GDM1 (cell line): ENCODE measurements at places on chromosomes 1 and 21.

DNA sequence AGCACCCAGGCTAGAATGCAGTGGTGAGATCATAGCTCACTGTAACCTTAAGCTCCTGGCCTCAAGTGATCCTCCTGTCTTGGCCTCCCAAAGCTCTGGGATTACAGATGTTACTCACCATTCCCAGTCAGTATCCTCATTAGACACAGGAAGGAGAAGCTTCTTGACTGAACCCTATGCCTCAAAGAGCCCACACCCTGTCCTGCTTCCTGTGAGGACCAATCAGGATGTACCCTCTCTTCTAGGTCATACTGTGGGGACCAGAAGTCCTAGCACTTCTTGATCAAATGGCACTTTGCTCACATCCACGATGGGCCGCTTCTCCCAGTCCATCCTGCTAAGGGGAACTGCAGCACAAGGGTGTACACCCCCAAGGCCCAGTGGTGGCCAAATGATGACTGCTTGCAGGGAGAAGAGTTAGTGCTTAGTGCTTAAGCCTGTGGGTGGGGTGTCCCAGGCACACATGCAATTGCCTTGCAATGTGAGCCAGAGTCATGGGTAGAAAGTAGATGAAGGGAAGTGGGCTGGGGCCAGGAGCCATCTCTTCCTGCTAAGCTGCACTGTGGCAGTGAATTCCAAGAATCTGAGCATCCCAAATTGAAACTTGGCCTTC lies 9.8 kb downstream of the CD34 start:
- DNase-seq = no peak

DNA sequence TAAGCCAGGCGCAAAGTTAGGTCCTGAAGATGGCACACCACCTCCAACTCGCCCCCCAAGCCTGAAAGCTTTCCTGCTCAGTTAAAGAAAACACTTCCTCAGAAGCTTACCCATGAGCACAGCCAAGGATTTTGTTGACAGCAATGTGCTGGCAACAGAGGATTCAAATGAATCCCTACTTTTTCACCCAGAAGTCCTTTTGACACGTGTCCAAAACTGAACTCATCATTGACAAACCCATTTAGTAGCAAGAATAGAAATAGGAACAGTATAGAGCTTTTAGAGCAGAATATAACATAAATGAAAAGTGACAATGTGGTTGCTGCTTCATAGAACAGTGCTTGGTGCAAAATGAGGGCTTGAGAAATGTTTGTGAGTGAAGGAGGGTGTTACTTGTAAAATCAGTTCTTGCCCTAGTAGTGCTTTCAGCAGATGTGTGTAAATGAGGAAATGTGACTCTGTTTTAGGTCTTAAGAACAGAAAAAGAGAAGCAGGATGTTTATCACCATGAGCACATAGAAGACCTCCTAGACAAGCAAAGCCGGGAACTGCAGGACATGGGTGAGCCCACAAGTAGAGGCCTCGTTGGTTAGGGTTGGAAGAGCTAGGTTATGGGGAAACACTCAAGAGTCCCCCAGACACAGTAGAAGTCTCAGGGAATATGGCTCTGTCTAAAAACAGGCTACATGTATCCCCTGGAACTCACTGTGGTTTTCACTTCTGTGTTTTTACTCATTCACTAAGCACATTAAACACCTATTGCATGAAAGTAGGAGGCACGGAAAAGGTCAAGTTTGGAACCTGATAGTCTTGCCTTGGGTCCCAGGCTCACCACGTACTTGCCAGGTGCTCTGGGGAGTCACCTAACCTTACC lies 48.6 kb upstream of the TMEM125 start:
- no peak for DNase-seq

GRCh38 chr1:2564815-2565374 lies 8.7 kb downstream of the TNFRSF14 start:
- no peak for DNase-seq

- DNase-seq = no peak
Observed at GRCh38 chr1:214511639-214511998, 39.8 kb downstream of the PTPN14 start.

DNA sequence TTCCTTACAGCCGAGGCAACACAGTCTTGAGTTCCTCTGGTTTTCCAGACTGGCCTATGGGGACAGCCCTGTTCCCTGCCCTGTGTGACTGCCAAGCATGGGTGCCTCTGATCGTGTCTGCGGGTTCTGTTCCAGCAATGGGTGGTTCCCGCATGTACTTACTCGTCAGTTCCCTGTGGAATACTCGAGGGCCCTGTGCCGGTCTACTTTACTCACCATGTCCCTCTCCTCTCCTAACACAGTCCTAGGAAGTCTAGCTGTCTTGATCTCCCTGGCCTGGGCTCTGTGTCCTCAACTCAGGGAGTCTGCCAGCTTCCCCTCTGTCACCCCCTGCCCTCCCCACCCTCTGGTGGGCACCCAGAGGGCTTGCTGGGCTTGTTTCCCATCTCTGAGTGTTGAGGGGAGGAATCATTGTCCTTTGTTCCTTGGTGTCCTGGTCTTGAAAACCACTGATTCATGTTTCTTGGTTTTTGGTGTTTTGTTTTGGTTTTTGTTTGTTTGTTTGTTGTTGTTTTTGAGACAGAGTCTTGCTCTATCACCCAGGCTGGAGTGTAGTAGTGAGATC lies 36.0 kb downstream of the TRAPPC10 start:
- DNase-seq = no peak

DNA sequence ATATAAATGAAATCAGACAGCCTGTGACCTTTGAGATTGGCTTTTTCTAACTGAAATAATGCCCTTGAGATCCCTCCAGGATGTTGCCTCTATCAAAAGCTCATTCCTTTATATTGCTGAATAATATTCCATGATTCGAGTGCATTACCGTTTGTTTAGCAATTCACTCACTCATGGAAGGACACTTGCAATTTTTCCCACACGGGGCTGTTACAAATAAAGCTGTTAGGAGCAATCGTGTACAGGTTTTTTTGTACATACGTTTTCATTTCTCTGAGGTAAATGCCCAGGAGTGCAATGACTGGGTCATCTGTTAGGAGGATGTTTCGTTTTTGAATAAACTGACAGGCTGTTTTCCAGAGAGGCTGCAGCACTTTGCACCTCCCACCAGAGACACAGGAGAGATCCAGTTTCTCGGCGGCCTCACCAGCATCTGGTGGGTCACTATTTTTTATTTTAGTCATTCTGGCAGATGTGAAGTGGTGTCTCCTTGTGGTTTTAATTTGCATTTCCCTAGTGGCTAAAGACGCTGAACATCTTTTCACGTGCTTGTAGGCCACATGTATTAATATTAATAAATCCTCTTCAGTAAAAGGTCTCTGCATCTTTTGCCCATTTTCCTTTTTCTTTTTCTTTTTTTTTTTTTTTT lies 11.0 kb downstream of the PRDM15 start:
- DNase-seq = no peak

GRCh38 chr1:26237230-26237966 lies 3.4 kb downstream of the CEP85 start:
- no peak for DNase-seq

GRCh38 chr1:156859523-156860112 lies 701 bp upstream of the INSRR start:
- DNase-seq = no peak
